ENCODE measurements at places on chromosomes 5 and 9.

DNA sequence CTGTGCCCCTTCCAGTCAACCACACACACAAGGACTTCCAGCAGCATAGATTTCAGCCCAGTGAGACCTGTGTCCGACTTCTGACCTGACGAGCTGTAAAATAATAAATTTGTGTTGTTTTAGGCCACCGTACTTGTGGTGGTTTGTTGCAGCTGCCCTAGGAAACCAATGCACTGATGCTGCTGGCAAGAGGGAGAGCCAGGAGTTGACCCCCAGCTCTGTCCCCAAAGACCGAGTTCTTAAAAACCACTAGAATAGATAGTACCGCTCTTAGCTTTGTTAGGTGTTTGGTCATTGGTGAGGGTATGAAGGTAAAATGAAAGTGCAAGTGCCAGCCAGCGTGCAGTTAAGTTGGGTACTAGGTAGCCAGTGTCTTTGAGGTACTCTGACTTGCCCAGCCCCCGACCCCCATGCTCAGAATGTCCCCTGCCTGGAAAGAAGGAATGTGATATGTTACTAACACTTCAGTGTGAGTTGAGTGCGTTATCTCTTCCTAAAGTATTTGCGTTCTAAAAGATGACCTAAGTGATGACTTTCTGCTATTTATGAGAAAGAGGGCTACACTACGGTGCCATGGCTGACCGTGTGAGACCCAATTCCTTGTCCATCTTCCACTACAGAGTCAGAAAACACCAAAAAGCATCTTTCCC lies 185.6 kb downstream of the AOPEP start:
- no peaks in the 10 kb centered on the region for H3K4me1 ChIP-seq
- no peak overlapping the region for H3K4me3 ChIP-seq
- H3K27ac ChIP-seq = no peak overlapping the region
- no peaks in the 10 kb centered on the region for H3K36me3 ChIP-seq

- H3K4me3 ChIP-seq = no peak overlapping the region
- no peak overlapping the region for H3K27ac ChIP-seq
- no peaks in the 10 kb centered on the region for H3K4me1 ChIP-seq
- no peak for ATAC-seq
- no peaks in the 10 kb centered on the region for H3K36me3 ChIP-seq
These were observed 286.7 kb upstream of the IRX4 start for GRCh38 chr5:2169430-2169808.

DNA sequence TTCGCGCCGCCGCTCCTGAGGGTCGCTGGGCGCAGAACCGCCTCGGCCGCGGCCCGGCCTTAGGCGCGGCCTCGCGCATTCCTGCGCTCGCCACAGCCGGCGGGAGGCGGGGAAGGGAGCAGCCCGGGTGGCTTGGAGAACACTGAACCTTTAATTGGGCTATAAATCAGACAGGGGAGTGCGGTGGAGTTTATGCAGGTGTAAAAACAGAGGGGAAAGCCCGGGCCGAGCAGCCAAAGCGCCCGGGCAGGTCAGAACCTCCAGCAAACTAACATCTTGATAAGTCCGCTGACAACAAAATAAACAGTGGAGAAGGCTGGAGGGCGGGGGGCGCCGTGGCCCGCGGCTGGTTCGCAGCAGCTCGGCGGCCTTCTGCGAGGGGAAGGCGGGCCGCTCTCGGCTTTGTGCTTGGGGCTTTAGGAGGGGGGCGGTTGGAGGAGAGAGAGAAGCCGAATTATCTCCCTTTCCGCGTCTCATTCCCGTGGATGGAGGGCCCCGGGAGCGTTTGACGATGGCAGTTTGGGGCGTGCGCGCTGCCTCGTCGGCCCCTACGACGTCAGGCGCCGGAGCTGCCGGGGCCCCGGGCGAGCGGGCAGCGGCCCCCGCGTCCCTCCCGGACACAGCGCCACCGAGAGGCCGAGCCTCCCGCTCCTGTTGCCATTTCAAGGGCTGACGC lies 11.3 kb downstream of the FOXD1 start:
- peaks cover 96% of the 10 kb centered on the region for H3K27me3 ChIP-seq
- no peaks in the 10 kb centered on the region for H3K36me3 ChIP-seq
- peaks cover 6% of the 10 kb centered on the region for H3K4me1 ChIP-seq
- H3K4me3 ChIP-seq = peak overlapping the region; percentile 35

GRCh38 chr5:95410279-95410678 lies 19.1 kb downstream of the FAM81B start:
- H3K4me1 ChIP-seq = no peaks in the 10 kb centered on the region
- ATAC-seq = no peak
- H3K27me3 ChIP-seq = peaks cover 30% of the 10 kb centered on the region
- H3K27ac ChIP-seq = no peak overlapping the region
- no peaks in the 10 kb centered on the region for H3K36me3 ChIP-seq

DNA sequence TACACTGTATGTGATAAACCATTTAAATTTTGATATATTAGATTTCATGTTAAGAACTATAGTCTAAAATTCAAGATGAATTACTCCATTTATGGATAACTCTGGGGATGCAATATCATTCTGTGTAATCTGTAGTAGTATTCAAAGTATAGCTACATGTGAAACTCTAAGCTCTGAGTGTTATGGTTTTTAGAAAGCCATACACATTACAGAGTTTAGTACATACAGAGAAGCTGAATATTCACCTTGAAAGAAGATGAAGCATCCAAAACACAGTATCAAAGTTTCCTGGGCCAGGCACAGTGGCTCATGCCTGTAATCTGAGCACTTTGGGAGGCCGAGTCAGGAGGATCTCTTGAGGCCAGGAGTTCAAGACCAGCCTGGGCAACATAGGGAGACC lies 25.0 kb downstream of the ABHD17B start:
- H3K36me3 ChIP-seq = peaks cover 37% of the 10 kb centered on the region
- peak overlapping the region; percentile 40 for H3K27ac ChIP-seq
- no peak overlapping the region for H3K4me3 ChIP-seq
- no peaks in the 10 kb centered on the region for H3K27me3 ChIP-seq
- H3K4me1 ChIP-seq = peaks cover 41% of the 10 kb centered on the region

GRCh38 chr5:164431634-164432304 lies 926.4 kb downstream of the MAT2B start:
- no peak for ATAC-seq
- no peak overlapping the region for H3K4me3 ChIP-seq

Measured in stimulated activated memory B cell treated with anti-CD40 and anti-IgM and Interleukin-4, amounts not matched to agents 10 μg/mL and 1 μg/mL and 100 μg/mL, for 72 hours (primary cell).